ENCODE measurements at places on chromosomes 5 and 9.

DNA sequence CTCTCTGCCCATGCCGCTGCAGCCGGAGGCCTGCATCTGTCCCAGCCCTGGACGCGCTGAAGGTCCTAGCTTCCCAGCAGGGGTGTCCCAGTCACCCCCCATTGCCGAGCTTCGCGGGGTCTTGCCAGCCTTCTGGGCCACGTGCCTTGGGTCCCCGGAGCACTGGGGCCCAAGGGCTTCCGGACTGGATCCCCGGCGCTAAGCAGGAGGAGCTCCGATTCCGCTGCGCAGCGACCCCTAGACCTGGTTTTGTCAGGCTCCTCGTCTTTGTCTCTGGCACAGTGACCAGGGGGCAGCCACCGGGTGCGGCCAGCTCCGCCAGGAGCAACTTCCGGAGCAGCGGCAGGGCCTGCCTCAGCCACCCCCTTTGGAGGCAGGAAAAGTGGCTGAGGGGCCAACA lies 3.3 kb upstream of the IRX1 start:
- DNase-seq: no peak

GRCh38 chr5:122415801-122416120 lies 103.7 kb downstream of the SNCAIP start:
- DNase-seq: no peak

GRCh38 chr9:131731644-131732043 lies 8.2 kb downstream of the RAPGEF1 start:
- DNase-seq: no peak

DNA sequence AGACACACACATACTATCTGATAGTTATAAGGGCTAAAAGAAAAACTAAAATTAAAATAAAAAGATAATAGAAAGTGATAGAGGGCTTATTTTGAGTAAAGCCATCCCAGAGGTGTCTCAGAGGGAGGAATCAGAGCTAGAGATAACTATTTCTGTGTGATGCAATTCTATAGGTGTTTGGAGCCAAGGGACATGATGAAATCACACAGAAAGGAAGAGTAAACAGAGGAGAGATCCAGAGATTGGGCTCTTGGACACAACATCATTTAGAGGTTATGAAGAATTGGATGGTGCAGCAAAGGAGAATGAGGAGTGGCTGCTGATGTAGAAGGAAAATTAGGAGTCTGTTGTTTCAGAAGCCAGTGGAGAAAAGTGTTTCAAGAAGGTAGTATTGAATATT lies 393.5 kb downstream of the DIRAS2 start:
- DNase-seq: no peak

DNA sequence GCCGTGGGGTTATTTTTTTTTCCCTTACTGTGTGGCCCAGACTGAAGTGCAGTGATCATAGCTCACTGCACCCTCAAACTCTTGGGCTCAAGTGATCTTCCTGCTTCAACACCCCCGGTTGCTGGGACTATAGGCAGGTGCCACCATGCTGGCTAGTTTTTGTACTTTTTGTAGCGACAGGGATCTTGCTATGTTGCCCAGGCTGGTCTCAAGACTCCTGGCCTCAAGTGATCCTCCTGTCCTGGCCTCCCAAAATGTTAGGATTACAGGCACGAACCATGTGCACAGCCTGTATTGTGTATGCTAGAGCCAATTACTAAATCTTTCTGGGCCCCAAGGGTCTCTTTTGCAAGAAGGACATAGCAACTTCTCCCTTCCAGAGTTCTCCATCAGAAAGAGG lies 23.1 kb downstream of the GALNT10 start:
- DNase-seq: no peak

- no peak for DNase-seq
Observed at GRCh38 chr9:77896269-77896937, 135.2 kb downstream of the GNAQ start.

- no peak for DNase-seq
Observed at GRCh38 chr5:55650386-55650785, 61.7 kb downstream of the SLC38A9 start.

- no peak for DNase-seq
Observed at GRCh38 chr5:142475102-142475513, 150.3 kb upstream of the SPRY4 start.

GRCh38 chr9:18906656-18907395 lies 126.2 kb downstream of the SAXO1 start:
- DNase-seq: no peak

DNA sequence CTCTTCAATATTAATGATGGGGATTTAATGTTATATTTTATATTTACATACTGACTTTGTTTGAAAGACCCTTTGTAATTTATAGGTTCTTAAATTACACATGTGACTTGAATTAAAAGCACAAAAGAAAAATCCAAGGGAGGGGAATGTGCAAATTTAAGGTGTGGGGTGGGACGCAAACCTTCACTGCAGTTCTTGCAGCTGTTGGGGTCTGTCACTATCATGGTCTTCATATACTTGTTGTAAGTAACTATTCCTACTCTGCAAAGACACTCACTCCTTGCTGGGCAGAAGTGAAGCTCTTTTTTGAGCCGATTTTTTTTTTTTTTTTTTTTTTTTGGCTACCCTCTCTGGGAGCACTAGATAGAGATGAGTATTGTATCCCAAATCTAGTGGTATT lies 505.3 kb downstream of the ARHGEF28 start:
- no peak for DNase-seq

GRCh38 chr9:8371686-8372085 lies 572.1 kb upstream of the DMAC1 start:
- DNase-seq: no peak

GRCh38 chr5:141877356-141878185 lies 639 bp downstream of the PCDH1 start:
- no peak for DNase-seq
